ENCODE measurements at places on chromosomes 6 and 20.

- DNase-seq, result no peak
Observed at GRCh38 chr6:163764565-163764964, 350.0 kb downstream of the QKI start.

DNA sequence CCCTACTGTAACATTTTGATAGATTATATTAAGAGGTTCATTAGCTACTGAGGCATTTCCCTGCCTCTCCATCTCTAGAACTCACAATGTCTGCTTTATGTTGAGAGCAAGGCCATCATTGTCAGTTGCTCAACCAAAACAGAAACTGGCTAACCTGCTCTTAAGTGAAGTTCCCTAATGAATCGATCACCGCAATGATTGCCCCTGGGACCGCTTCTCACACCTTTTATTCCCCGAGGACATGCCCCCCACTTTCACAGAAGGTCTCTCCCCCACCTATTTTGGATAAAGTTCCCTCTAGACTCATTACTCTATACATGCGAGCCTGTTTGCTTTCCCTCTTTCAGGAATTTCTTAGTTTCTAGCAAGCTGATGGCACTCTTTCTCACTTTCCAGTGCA, 108.8 kb downstream of the FAM217A start:
- no peak for DNase-seq

GRCh38 chr6:105995391-105995865, 90.7 kb upstream of the PRDM1 start:
- no peak for DNase-seq

DNA sequence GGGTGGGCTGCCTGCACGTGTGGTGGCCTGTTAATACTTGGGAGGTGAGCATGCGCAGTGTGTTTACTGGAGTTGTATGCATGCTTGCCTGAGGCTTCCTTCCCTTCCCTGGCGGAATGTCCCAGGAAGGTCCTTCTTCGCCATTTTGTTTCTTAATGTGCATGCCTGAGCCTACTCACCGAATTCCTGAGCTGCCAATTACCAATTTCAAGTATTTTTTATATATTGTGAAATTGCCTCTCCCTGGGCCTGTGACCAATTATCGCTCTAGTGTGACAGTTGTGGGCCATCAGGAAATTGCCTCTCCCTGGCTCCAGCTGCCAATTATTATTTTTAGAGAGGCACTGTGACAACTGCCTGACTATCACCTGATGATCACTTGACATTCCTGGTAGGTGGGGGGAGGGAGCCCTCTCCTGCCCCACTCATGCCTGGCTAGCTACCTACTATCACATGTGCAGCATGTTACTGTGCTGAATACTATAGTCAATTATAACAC, 70.0 kb downstream of the FAM50B start:
- no peak for DNase-seq
